SK-N-MC (cell line): ENCODE measurements at places on chromosomes 12 and 14.

DNA sequence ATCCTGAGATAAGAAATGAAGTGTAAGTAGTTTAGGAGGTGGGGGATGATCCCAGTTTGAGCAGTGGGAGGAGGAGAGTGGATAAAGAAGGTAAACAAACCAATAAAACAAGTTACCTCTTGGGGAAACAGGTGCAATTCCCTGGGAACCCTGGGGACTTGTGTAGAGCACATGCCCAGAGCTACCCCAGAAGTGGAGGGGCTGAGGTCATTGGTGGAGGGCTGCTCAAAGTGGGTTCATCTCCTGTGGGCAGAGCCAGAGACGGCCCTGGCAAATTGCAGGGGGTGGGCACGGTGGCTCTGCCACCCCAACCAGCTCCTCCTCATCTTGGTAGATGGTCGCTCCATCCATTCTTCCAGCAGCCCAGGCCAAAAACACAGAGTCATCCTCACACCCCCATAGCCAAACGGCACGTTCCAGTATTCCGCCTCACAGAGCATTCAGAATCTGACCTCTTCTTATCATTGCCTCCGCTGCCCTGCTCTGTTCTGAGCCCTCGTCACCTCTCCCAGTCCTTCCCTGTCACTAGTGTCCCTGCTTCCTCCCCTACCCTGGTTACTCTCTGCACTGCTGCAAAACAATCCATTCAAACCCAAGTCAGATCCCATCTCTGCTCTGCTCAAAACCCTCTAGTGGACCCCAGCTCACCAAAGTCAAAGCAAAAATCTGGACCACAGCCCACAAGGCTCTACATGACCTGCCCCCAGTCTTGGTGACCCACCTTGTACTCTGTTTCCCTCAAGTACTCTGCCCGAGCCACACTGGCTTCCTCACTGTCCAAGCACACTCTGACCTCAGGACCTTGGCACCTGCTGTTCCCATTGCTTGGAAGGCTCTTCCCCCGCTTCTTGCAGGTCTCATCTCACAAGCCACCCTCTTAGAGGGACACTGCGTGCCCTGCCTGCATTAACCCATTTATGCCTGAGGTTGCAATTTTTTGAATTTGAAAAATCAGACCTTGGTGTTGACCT lies 5.5 kb downstream of the CYP46A1 start:
- DNase-seq = no peak

GRCh38 chr14:53470351-53471043 lies 317.4 kb upstream of the DDHD1 start:
- DNase-seq = no peak

GRCh38 chr12:20183563-20183962 lies 184.8 kb upstream of the PDE3A start:
- no peak for DNase-seq

GRCh38 chr12:64876388-64877071 lies 52.1 kb downstream of the TBC1D30 start:
- no peak for DNase-seq

DNA sequence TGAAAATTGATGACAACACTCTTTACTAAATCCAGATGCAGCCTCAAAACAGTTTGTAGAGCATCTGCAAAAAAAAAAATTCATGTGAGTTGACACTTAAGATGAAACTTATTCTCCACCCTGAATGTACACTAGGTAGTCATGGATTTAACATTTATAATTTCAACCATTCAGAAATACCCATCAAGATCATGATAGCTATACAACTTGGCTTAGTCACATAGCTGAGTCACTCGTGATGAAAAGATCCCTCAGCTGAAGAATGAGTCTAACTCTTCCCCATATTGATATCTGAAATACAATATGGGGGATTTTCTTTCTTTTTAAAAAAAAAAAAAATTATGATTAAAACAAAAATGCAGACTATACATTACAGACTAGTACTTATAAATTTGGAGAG lies 104.8 kb upstream of the PLEKHG7 start:
- DNase-seq = no peak

- DNase-seq = no peak
Measured at GRCh38 chr12:131672941-131673887, 37.7 kb upstream of the SFSWAP start.

DNA sequence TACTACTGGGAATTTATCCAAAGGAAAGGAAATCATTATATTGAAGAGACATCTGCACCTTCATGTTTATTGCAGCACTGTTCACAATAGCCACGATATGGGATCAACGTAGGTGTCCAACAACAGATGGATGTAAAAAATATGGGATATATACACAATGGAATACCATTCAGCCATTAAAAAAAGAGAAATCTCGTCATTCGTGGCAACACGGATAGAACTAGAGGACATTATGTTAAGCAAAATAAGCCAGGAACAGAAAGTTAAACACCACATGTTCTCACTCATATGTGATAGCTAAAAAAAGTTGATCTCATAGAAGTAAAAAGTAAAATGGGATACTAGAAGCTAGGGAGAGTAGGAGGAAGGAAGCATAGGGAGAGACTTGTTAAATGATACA lies 82.9 kb upstream of the CLMN start:
- no peak for DNase-seq

DNA sequence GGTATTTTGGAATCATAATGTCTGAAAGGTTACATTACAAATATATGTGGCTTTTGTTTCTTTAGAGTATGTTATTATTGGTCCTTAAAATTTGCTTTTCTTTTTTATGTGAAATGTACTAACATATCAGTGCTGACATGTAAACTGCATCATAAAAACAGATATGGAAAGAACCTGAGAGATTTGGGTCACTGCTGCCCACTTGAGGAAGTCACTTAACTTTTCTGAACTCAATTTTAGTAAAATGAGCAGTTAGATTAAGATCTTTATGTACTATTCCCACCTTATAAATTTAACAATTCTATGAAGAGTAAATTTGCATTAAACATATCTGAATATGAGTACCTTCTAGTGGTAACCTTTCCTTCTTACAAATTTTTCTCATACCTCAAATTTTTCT lies 7.5 kb downstream of the PTGR2 start:
- no peak for DNase-seq

DNA sequence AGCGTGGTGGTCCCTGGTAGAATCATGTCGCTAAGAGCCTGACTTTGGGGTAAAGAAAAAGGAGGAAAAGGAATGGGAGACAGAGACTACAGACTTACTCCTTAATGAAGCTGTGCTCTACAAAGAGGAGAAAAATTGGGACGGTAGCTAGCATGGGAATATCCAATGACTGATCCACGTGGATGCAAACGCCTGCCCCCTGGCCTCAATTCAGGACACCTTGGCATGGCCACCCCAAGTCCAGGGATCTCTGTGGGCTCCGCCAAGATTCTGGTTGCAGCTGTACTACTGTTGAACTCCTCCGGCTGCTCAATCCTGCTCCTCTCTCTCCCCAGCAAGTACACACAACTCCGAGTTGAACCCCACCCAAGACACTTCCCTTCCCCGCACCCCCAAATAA lies 70.5 kb upstream of the DIO3 start:
- no peak for DNase-seq

- DNase-seq = no peak
Measured at GRCh38 chr14:50612806-50613205, 52.9 kb downstream of the ATL1 start.

DNA sequence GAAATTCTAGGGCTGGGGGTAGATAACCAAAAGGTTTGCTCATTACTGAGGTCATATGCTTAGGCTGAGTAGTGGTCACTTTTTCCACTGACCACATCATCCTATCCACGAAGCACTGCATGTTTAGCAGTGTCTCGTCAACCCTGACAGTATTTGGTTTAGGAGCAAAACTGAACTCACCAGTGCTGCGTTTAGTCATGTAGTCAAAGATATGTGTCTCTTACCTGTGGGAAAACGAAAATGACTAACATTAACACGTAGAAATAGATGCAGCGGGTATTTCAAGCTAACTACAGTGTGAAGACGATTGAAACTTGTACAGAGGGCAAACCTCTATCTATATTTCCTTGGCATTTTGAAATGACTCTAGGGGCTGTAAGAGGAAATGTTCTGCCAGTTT lies 34.6 kb downstream of the MTHFD1 start:
- DNase-seq = no peak

GRCh38 chr12:9043766-9044165 lies 54.4 kb downstream of the KLRG1 start:
- no peak for DNase-seq

DNA sequence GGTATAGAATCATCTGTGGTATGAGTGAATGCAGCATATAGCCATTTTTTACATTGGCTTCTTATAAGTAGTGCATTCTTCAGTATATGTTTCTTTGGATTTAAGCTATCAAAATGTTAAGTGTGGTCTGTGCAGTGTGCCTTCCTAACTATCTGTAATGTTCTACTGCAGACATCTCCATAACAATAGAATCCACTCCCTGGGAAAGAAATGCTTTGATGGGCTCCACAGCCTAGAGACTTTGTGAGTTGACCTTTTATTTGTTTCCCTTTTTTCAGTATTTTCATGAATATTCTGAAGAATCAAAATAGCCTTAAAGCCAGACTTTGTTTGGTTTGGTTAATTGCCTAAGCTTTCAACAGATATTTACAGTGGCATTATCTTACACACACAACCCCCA lies 107.2 kb downstream of the ZFC3H1 start:
- no peak for DNase-seq

DNA sequence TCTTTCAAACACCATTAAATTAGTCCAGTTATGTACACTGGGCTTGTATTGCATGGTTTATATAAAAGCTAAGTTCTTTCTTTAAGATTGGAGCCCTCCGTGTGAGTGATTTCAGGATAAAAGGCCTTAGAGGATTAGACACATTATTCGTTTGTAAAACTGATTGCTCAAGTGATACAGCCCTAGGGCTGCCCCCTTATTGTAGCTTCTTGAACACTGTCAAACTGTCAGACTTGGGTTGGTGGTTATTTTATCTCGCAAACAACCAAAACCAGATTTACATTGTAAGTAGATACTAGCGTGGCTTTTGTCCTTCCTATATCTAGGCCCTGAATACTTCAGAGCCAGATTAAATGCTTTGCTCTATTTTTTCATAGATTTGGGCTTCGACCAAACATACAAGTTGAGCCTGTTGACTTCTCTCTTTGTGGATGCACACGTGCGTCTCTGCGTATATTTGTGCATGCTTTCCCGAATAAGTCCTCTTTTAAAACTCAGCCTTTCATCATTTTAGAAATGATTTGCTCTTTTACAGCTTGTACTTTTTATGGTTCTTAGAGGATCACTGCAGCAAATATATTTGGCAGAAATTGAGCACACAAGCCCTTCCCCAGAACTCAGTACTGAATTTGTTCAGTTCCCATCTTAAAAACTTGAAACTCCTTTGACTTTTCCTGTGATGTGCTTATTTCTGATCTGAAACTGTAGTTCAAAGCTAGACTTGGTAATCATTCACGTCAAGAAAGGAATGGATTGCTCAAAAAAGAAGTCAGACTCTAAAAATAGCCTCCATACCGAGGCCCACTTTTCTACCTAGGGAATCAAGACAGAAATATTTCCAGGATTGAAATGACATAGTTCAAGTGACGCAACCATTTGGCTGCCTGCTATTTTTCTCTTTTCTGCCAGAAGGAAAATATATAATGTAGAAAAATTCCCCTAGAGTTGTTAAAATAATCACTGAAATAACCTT lies 129.5 kb downstream of the ETV6 start:
- DNase-seq = no peak

DNA sequence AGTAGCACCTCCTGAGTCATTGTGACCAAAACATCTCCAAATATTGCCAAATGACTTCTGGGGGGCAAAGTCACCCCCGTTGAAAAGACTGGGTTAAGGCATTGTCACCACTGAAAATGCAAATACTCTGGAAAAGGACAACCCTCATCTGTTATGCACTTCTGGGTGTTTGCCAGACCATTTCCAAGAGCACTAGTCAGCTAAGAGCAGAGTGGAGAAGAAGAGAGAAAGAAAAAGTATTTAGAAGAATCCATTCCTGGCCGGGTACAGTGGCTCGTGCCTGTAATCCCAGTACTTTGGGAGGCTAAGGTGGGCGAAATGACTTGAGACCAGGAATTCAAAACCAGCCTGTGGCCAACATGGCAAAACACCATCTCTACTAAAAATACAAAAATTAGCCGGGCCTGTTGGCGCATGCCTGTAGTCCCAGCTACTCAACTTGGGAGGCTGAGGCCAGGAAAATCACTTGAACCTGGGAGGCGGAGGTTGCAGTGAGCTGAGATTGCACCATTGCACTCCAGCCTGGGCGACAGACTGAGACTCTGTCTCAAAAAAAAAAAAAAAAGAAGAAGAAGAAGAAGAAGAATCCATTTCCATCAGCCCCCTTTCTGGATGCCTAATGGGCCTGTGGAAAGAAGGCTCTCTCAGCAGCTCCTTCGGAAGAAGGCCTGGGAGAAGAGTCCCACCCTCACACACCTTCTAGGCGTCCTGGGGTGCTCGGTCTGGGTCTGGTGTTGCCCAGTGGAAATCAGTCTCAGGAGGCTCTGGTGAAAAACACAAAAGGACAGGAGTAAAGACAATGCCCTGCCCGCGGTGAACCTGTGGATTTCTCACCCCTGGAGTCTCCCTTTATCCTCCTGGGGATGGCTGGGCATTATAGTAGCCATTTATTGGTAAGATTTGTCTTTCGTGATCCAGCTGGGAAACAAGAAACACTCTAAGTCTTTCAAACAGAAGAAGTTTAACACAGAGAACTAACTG lies 3.5 kb upstream of the LTBR start:
- no peak for DNase-seq

DNA sequence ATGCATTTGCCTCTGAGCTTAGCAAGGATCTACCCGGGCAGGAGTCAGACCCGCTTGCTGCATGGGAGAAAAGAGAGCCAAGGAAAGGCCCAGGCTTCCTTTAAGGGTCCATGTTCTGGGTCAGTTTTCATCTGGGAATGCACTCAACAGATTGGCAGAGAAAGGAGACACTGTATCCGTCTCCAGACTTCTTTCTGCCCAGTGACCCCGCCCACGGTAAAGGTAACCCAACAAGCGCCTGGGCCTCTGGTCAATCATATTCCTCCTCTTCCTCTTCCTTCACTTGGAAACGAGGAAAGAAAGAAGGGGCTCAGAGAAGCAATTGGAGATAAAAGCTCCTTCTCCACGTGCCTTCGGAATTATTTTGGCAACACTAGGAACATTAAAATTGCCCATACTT lies 27.1 kb upstream of the TCP11L2 start:
- DNase-seq = no peak
